ENCODE measurements at places on chromosomes 13 and 19.

GRCh38 chr19:12695997-12696365, 450 bp downstream of the FBXW9 start:
- DNase-seq = no peak

- DNase-seq = no peak
Measured at GRCh38 chr13:48563626-48564025, 30.7 kb upstream of the RCBTB2 start.

DNA sequence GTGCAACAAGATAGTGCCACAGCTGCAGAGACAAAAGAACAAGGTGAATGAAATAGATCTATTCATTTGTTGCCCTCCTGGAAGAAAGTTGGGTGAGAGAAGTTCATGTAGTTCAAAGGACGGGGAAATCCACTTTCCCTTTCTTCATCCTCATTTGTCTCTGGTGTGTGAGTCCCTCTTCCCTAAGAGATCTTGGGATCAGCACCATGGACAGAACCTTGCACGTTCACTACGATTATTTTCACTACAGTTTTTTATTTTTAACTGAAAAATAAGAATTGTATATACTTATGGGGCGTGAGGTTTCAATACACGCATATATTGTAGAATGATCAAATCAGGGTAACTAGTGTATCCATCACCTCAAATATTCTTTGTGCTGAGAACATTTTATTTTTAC, 29.2 kb downstream of the NLRP5 start:
- DNase-seq = no peak

GRCh38 chr19:51780270-51780669, 14.7 kb upstream of the FPR3 start:
- DNase-seq = no peak

DNA sequence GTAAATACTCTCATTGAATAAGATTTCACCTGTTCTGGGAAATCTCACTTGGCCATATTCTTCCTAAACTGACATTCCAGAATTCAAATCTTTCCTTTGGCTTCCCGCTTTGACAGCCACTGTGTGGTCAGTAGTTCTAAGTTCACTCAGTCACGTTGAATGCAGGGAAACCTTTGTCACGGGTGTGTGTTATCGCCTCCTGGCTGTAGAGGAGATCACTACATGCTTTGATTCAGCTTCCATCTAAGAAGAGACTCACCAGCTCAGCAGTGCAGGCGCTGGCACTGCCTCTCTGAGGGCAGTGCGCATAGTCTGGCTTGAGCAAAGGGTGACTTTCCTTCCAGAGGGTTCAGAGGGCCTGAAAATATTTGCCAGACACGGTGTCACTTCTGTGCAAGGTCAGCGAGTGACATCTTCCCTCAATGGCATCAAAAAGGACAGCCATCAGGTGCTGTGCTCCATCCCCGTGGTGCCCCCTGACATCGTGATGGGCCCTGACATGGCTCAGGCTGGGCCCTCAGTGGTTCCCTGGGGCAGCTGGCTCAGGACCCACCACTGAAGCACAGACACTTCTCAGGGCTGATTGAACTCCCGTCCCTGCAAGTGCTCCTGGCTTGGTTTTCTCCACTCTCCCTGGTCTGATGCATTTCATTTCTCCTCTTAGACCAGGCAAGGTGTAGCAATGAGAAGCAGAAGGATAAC, 635.4 kb upstream of the ARGLU1 start:
- DNase-seq = no peak

- no peak for DNase-seq
Measured at GRCh38 chr13:93477238-93477637, 250.6 kb downstream of the GPC6 start.

- DNase-seq = no peak
Measured at GRCh38 chr13:38265132-38265497, 84.5 kb upstream of the UFM1 start.

DNA sequence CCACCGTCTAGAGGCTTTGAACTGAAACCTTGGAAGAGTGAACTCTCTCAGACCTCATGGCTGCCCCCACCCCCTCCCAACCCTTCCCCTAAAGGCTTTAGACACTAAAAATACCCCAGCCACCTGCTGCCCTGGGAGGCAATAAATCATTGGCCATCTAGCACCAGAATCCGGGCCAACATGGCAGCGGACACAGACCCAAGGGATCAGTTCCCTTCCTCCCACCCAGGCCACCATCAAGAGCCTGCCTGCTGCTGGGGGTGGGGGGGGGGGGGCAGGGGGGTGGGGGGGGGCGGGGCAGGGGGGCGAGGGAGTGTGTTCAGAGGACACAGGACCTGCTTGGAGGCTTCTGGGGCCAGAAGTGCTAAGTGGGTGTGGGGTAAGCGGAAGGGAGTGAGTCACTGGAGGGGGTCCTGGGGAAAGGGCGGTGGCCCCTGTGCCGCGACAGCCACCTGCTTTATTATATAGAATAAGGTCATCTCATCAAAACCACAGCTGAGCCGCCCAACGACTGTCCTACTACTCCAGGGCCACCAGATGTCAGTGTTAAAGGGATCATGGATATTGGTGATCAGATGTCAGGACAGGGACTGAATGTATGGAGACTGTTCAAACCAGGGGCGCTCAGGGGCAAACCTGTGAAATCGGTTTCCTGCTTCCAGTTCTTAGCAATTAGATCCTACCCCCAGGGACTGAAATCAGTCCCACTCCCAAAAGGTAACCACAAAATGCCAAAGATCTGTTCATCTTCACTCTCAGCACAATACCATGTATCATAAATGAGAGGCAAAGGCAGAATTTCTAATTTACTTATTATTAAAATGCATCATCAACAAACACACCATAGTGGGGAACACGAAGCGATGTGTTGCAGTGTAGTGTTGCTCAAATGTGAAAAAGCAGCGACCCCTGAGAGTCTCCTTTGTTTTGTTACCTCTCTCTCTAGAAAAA, 24.3 kb downstream of the ARL11 start:
- DNase-seq = no peak
